ENCODE measurements at places on chromosomes 2 and 18. TPM values are rescaled to one million over a fixed set of nuclear protein-coding genes. Genes with fewer than 3 reads are reported as not detected.

ANKRD30BL gene
- 0.64 TPM for polyA plus RNA-seq

LHCGR gene
- polyA plus RNA-seq: not detected

SERPINB3 gene
- polyA plus RNA-seq: not detected

WDR43 gene
- 38.0 TPM for polyA plus RNA-seq

AGBL5 gene
- polyA plus RNA-seq: 10.8 TPM

TP53I3 gene
- 4.1 TPM for polyA plus RNA-seq

CD8B2 gene
- not detected for polyA plus RNA-seq

IL36G gene
- not detected for polyA plus RNA-seq

APOB gene
- polyA plus RNA-seq: not detected

MAP2 gene
- polyA plus RNA-seq: 3.4 TPM

CXCR4 gene
- 862 TPM for polyA plus RNA-seq

ASPRV1 gene
- 0.35 TPM for polyA plus RNA-seq

OSBPL1A gene
- polyA plus RNA-seq: 0.84 TPM

Measured in IgD-negative memory B cell (primary cell).